COR-L47 (cell line): ENCODE measurements at places on chromosomes 6 and 20.
A peak's percentile ranks its signal among the peaks of the same experiment; 100 is the strongest.

DNA sequence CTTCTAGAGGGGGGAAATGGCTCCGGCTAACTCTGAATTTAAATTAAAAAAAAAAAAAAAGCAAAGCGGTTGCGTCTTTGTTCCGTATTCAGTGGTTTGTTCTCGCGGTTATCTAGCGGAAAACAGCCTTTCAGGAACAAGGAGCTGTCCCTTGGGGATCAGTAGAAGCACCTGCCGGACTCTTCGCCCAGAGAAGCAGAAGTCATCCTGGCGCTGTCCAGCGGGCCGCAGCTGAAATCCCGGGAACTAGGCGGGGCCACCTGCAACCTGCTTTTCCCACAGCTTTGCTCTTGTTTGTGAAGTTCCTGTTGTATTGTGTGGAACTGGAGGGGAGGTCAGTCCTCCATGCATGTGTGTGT lies 43.9 kb upstream of the GJE1 start:
- DNase-seq = no peak

DNA sequence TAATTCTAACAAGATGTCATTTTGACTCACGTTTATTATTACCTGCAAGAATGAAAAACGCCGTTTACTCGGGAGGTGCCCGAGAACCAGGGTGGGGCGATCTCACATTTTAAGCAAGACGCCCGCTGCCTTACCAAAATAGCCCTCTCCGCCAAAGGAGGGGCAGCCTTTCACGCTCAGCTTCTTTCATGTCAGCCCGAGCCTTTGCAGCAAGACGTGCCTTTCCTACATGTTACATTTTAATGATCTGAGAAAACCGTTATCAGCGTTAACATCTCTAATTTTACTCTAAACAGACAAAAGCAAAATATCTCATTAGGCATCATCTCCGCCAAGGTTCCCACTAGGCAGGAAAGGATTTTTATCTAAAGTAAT lies 2.0 kb downstream of the BACH2 start:
- no peak for DNase-seq

DNA sequence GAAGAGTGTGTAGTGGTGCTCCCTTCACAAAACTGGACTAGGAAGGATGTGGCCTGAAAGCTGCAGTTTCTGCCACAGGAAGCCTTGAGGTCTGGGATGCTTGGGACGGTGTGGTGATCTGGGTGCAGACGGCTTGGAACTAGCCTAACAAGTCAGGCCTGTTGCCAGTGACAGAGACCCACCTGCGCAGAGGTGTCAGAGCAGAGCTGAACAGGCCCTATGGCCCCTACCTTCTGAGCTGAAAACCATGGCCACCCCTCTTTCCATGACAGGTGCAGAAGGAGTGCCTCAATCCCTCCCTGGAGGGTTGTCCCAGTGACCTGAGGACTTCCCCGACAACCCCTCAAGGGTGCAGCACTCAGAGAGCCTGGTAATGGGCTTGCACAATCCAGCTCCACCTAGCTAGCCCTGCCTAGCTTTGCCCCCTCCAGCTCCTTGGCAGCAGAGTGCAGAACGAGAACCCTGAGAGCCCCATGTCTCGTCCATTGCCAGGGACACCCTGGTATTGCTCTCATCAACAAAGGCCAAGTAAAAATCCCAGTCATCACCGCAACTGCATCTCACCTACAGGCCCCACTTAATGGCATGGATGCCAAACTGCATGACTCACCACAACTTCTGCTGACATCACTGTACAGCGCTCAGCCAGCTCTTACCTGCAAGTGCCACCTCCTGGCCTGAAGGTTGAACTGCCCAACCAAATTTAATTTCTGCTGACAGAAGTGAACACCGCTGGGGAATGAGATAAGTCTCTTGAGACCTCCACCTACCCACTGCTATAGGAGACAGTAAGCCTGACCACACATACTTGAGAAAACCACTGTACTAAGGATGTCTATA lies 563.1 kb downstream of the TFAP2A start:
- no peak for DNase-seq

DNA sequence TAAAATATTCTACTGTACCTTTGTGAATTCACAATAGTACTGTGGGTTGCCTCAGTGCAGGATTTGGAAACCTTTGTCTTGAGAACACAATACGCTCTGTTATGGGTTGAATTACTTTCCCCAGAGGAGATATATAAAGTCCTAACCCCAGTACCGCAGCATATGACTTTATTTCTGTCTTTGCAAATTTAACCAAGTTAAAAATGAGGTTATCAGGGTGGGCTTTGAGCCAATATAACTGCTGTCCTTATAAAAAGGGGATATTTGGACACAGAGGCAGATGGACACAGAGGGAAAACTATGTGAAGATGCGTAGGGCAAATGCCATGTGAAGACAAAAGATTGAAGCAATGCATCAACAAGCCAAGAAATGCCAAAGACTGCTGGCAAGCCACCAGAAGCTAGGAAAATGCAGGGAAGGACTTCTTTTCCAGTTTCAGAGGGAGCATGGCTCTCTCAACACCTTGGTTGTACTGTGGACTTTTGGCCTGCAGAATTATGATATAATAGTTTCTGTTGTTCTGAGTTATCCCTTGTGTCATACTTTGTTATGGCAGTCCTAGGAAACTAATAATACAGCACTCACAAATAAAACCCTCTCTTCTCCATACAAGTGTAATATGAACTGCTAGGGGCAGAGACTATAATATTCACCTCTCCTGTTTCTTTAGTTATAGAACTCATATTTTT lies 292.6 kb upstream of the SPTLC3 start:
- DNase-seq = no peak

DNA sequence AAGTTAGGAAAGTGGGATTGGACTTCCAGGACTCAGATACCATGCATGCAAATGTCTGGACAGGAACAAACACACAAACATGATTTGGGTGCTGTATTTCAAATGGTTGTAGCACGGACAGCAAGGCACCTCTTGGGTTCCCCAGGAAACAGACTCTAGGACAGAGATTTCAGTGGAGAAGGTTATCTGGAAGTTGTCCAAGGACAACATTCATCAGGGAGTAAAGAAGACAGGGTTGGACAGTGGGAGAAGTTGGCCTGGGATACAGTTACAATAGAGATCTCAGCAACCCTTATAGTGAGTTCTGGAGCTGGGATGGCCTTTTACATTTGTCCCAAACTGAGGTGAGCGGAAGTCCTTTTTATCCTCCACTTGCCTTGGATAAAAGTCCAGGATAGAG lies 19.8 kb upstream of the TINAG start:
- DNase-seq = no peak

- DNase-seq = peak; percentile 63
These were observed 758.9 kb upstream of the MMS22L start for GRCh38 chr6:98041921-98042320.

GRCh38 chr6:147983581-147984366 lies 358.9 kb upstream of the SASH1 start:
- no peak for DNase-seq

DNA sequence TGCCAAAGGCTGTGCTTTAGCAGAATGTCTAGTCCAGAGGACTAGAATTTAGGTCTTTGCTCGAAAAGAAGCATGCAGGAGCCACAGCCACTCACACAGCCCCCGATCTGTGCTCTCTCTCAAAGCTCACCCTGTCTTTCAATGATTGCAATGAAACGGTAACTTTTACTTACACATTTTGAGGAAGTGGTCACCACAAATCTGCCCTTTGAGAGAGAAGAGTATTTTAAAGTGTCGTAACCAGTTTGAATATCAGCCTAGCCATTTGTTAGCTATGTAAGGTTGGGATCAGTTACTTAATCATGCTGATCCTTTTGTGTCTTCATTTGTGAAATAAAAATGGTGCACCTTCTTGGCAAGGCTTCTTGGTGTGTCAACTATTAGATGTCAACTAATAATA lies 209.0 kb downstream of the TFAP2A start:
- no peak for DNase-seq

GRCh38 chr20:31824554-31825313 lies 5.6 kb downstream of the MYLK2 start:
- DNase-seq = no peak

DNA sequence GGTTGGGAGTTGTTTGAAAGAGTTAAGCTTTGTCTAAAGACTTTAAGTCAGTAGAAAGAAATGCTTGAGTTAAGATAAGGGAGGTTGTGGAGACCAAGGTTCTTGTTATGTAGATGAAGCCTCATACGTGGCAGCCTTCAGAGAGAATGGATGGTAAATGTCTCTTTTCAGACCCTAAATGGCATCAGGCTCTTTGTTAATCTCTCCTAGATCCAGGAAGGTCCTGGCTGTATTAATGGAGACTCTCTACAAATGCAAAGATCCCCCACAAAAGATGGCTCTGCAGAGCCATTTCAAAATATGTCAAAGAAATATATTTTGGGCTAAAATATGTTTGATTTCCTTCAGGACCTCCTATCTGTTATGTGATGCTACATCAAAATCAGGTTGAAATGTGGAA lies 161.6 kb downstream of the ADAT2 start:
- DNase-seq = no peak

DNA sequence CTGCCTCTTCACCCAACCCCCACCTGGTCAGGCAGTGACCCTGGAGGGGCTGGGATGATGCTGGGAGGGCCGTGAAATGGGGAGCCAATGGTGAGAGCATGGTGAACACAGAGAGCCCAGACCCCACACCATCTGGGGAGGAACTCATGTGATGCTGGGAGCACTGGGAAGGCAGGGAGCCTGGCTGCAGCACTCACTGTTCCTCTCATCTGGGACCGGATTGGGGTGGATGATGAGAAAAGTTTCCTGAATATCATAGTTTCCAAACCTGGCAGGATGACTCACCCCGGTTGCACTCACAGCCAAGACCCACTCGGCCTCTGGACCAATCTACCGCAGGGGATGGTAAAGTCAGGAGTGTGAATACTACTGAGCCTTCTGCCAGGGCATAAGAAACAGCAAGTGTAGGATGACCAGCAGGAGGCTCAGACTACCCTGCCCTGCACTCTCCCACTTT lies 21.8 kb downstream of the ULBP1 start:
- DNase-seq = no peak

DNA sequence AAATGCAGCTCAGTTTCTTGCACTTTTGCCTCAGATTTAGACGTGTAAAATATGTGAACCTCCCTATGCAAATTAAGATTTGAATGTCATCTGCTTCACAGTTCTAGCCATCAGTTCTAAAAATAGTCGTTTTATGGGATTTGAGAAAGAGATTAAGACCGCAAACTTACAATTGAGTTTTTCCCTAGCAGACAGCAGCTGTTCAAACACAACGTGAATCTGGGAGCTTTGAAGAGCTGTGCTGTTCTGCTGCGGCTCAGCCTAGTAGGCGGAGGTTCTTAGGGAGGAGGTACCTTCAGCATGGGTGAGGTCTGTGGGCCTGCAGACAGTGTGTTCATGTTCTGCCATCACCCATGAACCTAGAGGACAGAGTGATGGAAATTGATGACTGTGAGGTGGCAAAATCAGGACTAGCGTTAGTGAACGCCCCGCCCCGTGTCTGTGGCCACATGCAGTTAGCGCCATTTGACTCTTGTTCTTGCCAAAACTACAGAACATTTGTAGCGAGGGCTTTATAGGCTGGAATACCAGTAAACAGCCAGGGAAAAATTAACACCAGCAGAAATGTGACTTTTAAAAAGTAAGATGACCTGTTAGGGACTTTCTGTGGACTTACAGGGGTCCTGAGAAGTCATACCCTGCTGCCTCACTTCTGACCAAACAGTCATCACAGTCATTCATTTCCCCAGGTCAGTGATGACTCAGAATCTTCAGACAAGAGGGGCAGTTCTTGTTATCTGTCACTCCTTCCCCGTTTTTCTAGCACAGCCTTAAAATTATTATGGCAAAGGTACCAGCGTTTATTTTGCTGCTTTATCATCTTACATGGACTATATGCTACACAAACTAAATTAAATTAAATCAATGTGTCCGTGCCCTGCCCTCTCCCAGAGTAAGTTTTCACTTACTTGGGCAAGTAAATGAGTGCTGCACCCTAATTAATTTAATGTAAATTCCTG lies 84.3 kb upstream of the TMEM181 start:
- peak; percentile 52 for DNase-seq

GRCh38 chr20:35320396-35321126 lies 28.3 kb upstream of the FAM83C start:
- DNase-seq = no peak

- no peak for DNase-seq
These were observed 5.0 kb upstream of the SLC12A5 start for GRCh38 chr20:46023999-46024398.

GRCh38 chr6:72649032-72649984 lies 27.4 kb downstream of the KCNQ5 start:
- no peak for DNase-seq

- DNase-seq = no peak
These were observed 39.6 kb upstream of the CD93 start for GRCh38 chr20:23125625-23126191.

DNA sequence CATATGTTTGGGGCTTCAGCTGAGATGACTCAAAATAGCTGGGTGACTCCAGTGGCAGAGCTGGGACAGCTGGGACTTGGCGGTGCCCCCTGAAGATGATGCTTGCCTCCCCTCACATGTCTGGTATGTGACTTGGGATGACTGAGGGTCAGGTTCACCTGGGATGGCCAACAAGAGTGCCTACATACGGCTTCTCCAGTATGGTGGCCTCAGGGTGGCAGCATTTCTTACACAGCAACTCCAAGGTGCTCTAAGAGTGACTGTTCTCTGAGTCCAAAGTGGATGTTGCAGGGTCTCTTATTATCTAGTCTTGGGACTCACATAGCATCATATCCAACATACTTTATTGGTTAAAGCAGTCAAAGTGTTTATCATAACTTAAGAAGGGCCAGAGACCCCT lies 87.8 kb upstream of the CENPW start:
- no peak for DNase-seq

- no peak for DNase-seq
These were observed 118.9 kb upstream of the COL21A1 start for GRCh38 chr6:56366141-56366852.

DNA sequence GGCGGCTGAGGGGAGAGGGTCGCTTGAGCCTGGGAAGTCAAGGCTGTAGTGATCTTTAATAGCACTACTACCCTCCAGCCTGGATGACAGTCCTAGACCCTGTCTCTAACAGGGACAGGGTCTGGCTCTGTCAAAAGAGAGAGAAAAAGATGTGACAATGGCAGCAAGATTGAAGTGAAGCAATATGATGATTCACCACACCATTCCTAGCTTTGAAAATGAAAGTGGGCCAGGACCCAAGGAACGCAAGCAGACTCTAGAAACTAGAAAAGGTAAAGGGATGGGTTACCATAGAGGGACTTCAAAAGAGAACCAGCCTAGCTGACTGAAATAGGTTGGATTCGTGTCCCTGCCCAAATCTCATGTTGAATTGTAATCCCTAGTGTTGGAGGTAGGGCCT lies 426.9 kb downstream of the HTR1B start:
- no peak for DNase-seq
